HTR-8/SVneo (cell line): ENCODE measurements at places on chromosomes 4 and X.
A peak's percentile ranks its signal among the peaks of the same experiment; 100 is the strongest.

GRCh38 chr4:17780501-17781299, 721 bp downstream of the FAM184B start:
- no peak for DNase-seq

DNA sequence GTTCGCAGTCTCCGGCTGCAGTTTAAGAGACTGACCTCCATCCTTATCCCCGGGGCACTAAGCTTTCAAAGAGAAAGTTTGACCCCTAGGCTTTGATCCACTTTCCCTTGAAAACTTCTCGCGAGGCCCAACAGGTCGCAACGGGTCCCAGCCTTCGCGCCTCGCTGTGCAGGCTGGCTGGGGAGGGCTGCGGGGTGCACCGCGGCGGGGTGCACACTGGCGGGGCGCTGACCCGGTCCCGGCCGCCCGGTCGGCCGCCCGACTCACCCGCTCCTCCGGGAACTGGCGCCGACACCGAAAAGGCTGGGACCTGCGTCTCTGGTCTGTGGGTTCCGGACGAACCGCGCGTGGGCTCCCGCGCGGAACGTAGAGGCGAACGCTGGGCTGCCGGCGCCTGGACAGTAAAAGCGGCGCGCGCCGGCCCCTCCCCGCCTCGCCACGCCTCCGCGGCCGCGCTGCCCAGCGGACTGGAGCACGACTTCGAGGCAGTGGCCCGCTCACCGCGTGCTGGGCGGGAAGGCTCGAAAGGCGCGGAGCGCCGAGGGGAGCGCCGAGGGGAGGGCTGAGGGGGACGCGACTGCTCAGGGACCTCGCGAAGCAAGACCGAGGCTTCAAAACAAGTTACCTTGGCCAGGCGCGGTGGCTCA, at the start of gene TAF7L:
TSS of gene TAF7L (minus strand) at position 378 of the 647 bp plus-strand sequence. CDS start 3,791 bp downstream, outside the sequence.
- no peak for DNase-seq

GRCh38 chr4:22884157-22884556, 191.4 kb downstream of the GBA3 start:
- DNase-seq, result no peak

DNA sequence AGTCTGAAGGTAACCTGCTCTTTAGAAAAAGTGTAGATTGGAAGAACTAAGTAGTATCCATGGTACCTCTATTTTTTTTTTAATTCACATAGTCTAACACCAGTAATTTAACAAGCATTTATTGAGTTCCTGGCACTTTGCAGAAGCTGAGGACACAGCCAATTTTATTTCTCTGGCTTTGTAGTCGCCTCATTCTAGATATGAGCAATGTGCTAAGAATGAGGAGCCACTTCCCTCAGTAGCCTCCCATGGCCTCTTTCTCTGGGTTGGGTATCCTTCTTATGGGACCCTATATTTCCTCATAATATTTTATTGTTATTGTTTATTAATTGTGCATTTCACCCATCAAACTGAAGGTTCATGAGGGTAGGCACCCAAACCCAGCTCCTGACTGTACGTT, 67.6 kb downstream of the ENPEP start:
- DNase-seq, result no peak

DNA sequence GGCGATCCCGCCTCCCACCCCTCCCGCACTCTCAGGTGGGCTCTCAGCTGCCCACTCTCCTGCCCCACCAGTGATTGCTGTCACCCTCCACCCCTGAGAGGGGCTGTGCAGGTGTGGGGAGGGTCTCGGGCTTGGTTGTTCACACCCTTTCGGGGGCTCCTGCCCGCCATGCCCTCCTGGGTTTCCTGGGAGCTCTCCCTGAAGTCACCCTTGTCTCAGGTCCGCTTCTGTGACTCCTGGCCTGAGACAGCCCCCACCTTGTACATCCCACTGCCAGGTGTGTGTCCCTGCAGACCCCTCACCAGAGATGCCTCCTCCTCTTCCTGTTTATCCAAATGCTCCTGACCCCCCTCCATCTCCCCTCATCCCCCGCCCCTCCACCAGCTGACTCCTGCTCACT, 37.8 kb downstream of the ADRA2C start:
- DNase-seq, result no peak

DNA sequence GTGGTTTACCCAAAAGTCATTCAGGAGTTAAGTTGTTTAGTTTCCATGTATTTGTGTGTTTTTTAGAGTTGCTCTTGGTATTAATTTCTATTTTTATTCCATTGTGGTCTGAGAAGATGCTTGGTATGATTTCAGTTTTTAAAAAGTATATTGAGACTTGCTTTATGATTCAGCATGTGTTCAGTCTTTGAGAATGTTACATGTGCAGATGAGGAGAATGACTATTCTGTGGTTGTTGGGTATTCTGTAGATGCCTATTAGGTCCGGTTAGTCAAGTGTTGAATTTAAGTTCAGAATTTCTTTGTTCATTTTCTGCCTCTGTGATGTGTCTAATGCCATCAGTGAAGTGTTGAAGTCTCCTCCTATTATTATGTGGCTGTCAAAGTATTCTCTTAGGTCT, 249.4 kb downstream of the ARHGAP10 start:
- no peak for DNase-seq

- DNase-seq, result no peak
These were observed 9.1 kb downstream of the OCRL start for GRCh38 chrX:129549124-129549523.

DNA sequence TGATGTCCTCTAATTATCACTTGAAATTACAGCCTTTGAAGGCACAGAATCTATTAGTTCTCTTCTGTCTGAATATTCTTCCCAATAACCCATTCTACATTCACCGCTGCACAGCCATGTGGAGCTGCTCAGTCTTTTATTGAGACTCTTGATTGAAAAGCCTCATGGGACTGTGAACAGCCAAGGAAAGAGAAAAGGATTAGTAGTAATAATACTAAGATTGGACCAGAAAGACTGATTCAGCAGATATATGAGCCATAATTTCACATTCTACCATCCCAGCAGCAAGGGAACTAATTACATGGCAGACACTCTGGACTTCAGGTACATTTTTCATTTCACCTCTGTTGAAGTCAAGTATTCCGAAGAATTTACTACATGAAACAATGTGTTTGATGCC, 2471.7 kb downstream of the ARAP2 start:
- no peak for DNase-seq

GRCh38 chrX:132435222-132435621, 53.6 kb downstream of the MBNL3 start:
- DNase-seq, result no peak

DNA sequence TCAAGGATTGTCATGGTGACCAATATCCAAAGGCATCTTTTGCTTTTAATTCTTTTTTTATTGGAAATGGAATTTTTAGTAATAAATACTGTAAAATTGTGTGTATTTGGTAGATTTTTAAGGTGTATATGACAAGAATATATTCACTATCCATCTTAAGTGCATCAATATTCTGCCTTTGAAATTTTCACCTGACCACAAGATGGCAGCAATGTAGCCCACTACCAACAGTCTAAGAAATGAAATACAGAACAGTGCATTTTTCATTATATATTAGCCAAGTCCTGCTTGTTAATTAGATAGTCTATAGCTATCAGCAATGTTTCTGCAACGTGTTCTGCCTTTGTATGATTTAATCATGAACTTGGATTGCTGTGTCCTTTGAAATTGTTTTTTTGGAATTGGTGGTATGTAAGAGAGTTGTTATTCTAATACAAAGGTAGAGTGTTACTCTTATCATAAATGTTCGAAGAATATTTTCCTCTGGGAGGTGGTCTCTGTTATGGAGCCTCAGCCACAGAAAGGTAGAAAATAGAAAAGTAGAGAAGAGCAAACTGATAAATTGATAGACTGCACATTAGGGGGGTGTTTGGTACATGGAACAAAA, 38.2 kb downstream of the HPGDS start:
- peak; percentile 9 for DNase-seq

DNA sequence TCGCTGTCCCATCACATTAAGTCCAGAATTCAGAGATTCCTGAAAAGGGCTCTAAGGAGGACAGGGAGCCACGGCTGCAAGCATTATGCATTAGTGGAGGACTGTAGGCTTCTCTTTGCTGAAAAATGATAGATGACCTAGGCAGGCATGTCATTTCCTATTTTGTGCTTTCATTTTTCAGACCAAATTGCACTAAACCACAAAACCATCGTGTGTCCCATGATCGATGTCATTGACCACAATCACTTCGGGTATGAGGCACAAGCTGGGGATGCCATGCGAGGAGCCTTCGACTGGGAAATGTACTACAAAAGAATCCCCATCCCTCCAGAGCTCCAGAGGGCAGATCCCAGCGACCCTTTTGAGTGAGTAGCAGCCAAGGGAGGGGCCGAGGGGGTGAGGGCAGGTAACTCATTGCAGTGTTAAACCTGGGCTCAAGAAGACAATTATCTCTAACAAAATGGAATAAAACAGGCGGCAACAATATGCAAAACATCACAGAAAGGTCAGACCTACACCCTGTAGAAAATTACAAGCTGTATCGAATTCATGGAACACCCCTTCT, 355.2 kb upstream of the GALNT7 start:
- no peak for DNase-seq

GRCh38 chrX:103927030-103927429, 35.4 kb upstream of the TMSB15B start:
- DNase-seq, result no peak

GRCh38 chrX:149185087-149185486, 320.0 kb downstream of the IDS start:
- no peak for DNase-seq

- no peak for DNase-seq
These were observed 721.6 kb downstream of the RPA4 start for GRCh38 chrX:97605271-97605670.

DNA sequence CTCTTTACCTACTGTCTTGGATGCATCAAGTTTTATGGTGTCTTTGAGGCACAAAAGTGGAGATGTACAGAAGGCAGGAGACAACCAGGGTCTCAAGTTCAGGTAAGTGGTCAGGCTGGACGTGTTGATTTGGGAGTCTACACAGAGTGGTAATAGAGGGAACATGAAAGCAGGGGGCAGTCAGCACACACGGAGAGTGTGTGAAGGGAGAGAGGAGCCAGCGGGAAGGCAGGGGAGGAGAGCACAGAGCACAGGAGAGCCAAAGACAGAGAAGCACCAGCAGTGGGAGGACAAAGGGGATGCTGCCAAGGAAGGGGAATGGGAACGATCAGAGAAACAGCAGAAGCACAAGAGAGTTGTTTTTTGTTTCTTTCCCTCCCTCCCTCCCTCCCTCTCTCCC, 32.9 kb downstream of the TMEM150C start:
- no peak for DNase-seq

DNA sequence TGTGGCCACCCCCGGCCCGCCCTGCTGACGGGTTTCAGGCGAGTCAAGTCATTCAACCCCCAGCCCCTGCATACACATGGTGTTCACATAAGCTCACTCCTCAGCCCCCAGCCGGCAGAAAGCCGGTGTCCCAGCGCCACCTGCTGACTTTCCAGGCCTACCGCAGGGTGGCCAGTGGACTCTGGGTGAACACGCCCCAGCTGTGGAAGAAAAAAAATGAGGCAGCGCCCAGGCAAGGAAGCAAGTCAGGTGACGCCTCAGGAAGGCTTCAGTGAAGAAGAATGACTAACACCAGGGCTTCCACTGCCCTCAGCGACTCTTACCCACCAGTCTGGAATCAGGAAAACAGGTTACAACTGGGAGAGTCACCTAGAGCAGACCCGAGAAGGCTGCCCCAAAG, 15.8 kb downstream of the BCAP31 start:
- peak; percentile 51 for DNase-seq

DNA sequence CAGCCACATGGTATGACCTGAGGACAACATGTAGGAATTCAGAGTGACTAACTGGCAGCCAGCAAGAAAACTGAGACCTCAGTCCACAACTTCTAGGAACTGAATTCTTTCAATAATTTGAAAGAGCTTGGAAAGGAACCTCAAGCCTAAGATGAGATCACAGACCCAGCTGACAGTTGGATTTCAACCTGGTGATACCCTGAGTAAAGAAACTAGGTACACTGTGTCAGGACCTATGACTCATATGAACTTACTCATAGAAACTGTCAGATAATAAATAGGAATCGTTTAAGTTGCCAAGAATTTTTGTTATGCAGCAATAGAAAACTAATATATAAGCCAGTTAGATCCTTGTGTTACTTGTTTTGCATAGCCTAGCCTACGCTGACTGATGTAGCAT, 102.4 kb upstream of the DCAF12L1 start:
- DNase-seq, result no peak

GRCh38 chrX:150455215-150455608, 92.1 kb downstream of the MAMLD1 start:
- DNase-seq, result no peak

GRCh38 chr4:26361297-26361696, 40.5 kb downstream of the RBPJ start:
- DNase-seq, result no peak

GRCh38 chrX:45309096-45309495, 108.4 kb upstream of the DIPK2B start:
- DNase-seq, result no peak

DNA sequence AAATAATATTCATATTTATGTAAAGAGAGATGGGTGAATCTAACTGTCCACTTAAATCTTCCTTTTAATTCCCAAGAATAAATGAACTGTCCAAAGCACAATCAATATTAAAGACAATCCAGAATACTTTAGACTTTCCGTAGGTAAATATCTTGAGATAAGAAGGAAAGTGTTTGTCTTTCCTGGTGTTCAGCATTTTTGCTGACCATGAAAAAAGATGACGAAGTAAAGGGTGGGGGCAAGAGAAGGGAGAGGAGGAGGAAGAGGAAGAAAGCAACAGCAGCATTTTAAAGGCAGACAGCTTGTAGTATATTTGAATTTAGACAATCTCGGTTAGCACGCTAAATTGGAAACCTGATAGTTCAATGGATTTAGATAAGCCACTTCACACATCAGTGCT, 498.2 kb downstream of the KCNIP4 start:
- no peak for DNase-seq

DNA sequence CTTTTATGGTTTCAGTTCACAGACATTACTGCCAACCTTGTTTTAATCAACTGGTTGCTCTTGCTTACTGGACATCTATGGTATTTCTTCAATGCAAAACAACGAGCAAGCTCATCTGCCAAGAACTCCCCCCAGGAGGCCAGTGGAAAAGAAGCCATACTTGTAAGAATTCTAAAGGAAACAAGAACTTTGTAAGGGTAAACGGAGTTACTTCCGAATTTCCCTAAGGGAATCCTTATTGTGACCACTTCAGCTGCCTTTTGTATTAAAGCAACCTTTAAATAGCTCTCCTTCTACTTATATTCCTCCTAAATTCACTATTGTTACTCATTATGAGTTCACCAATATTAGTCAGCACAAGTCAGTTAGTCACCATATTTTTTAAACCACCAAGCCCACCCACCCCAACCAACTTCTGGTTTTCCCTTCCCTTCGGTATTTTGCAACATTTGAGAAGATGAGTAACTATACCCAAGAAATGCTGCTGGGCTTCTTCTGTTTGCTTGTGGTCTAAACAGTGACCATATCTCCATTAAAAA, 602.8 kb upstream of the DIPK2B start:
- DNase-seq, result peak; percentile 7
